Kidney (tissue), 22 donors: ENCODE measurements at places on chromosomes 2 and 18. TPM values are rescaled to one million over a fixed set of nuclear protein-coding genes. Genes with fewer than 3 reads are reported as not detected.

Gene GPR35
- 6.7 TPM for total RNA-seq

Gene HOXD12
- not detected for total RNA-seq

Gene MRO
- 2.9 TPM for total RNA-seq

DNA sequence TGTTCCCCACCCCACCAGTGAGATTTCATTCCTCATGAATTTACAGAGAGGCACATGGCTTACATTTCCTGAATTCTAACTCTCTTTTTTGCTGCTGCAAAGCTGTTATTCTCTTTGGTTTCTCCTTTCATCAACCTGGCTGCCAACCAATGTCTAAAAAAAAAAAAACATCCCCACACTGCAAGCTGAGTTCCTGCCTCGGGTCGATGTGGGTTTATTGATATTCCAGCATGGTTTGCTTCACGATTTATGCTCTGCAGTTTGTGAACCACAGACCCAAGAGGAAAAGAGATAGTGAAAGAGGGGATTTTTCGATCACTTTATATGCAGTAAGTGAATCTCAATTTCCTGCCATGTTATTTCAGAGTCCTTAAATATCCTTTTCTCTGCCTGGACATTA, 363.6 kb downstream of the LPIN1 start:
- no peak for DNase-seq

GRCh38 chr2:129469871-129470270, 509.6 kb upstream of the RAB6C start:
- no peak for DNase-seq
